ENCODE measurements at places on chromosomes 2 and 18.

GRCh38 chr2:62479917-62480316 is 26.1 kb downstream of the TMEM17 start:
- no peak for DNase-seq

GRCh38 chr2:842151-842803 is 108.4 kb upstream of the SNTG2 start:
- no peak for DNase-seq

GRCh38 chr2:62410926-62411456 is 95.0 kb downstream of the TMEM17 start:
- DNase-seq = no peak

DNA sequence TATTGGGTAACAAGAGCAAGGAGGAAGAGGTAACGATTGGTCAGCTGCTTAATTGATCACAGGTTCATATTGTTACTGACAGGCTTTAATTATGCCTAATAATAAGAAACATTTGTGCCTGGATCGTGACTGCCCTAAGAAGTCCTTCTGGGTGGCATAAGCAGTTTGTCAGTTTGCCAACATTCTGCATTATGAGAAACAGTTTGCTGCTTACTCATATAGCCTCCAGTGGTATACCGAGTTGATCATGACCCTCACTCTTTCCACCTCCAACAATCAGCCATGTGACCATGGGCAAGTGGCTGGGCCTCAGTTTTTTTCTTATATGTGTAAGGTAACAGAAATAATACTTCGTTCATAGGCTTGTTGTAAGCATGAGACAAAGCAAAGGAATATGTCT is 96.6 kb upstream of the CABLES1 start:
- DNase-seq = no peak

DNA sequence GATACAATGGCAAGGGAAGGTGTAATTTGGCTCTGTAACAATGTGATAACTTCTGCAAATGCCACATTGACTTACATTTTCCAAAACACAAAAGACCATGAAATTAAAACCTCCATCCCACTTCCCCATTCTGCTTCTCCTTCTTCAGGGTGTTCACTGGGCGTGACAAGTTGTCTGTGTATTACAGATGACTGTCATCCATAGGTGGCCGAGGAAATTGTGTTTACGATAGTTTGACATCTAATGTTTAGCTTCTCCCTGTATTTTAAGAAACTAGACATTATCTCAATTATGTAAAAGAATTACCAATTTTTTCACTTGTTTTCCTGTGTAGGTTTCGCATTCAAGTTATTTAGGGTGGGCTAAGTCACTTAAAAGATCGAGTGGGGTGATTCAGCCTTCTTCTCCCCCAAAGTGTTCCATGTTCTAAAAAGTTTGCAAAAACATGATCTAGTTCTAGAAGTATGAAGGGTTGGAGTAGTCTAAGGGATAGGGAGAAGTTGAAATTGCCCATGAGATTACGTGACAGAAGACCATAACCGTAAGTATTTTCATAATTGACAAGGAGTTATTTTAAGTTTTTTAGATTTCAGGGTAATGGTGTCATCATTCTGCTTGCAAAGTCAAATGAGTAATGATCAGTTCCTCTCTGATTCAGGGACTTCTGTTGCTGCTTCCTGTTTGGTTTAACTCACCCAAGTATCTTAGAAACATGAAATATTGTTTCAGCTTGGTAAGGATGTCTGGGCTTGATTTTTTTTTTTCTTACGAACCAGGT is 25.2 kb upstream of the CYTIP start:
- no peak for DNase-seq

GRCh38 chr2:69501301-69501700 is 64.1 kb upstream of the NFU1 start:
- DNase-seq = no peak

GRCh38 chr2:1613731-1614354 is 130.5 kb downstream of the PXDN start:
- no peak for DNase-seq

- DNase-seq = no peak
Observed at GRCh38 chr2:10329880-10330699, 27.4 kb downstream of the HPCAL1 start.

GRCh38 chr2:111138839-111139238 is 18.1 kb downstream of the BCL2L11 start:
- no peak for DNase-seq

DNA sequence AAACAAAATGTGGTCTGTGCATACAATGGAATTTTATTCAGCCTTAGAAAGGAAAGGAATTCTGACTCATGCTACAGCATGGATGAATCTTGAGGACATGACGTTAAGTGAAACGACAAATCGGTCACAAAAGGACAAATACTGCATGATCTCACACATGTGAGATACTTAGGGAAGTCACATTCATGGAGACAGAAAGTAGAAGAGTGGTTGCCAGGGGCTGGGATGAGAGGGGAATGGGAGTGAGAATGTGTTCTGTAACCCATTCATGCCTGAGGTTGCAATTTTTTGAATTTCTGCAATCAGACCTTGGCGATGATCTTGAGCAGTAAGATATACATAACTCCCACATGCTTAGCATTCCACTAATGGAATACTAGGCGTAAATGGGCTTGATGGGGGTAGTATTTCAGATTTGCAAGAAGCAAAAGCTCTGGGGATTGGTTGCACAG is 22.0 kb downstream of the FHL2 start:
- no peak for DNase-seq

GRCh38 chr18:58562999-58563667 is 65.8 kb downstream of the ALPK2 start:
- no peak for DNase-seq
